ENCODE measurements at places on chromosomes 7 and 10.

- DNase-seq: no peak
Measured at GRCh38 chr7:149006345-149006725, 22.0 kb downstream of the PDIA4 start.

DNA sequence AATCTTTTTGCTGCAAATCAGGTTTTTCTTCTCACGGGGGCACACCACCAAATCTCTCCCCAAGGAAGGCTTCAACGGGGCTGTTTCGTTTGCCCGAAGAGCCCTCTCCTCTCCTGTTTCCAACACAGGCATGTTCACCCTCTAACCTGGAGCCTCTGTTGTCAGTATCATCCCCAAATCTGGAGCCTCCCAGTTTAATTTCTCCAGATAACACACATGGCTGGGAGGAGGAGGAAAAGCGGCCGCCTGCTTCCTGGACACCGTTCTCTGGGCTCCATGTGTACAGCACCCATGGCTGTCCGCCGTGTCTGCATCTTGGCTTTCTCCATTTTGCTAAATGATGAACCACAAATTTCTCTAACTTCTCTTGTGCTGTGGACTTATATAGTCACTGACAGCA, 214.5 kb downstream of the DIP2C start:
- no peak for DNase-seq

GRCh38 chr10:102649797-102650654, 5.7 kb downstream of the TRIM8 start:
- no peak for DNase-seq

DNA sequence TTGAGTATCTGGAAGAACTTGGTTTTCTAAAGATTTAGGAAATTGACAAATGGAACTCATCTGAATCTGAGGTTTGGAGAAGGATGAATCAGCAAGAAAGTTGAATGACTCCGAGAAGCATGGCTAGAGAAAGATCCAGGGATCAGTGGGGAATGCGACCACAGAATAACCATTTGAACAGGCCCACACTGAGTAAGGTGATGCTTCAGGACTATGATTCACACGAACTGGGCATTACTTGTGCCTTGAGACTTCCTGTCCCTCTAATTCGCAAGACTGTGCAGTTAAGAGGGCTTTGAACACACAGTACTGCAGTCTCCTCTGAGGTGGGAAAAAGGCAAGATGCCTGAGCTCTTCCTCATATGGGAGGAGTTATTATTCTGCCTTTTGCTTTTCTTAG, 395.5 kb upstream of the POM121L12 start:
- peak; percentile 92 for DNase-seq

- no peak for DNase-seq
Measured at GRCh38 chr7:12759151-12759550, 71.7 kb downstream of the ARL4A start.

DNA sequence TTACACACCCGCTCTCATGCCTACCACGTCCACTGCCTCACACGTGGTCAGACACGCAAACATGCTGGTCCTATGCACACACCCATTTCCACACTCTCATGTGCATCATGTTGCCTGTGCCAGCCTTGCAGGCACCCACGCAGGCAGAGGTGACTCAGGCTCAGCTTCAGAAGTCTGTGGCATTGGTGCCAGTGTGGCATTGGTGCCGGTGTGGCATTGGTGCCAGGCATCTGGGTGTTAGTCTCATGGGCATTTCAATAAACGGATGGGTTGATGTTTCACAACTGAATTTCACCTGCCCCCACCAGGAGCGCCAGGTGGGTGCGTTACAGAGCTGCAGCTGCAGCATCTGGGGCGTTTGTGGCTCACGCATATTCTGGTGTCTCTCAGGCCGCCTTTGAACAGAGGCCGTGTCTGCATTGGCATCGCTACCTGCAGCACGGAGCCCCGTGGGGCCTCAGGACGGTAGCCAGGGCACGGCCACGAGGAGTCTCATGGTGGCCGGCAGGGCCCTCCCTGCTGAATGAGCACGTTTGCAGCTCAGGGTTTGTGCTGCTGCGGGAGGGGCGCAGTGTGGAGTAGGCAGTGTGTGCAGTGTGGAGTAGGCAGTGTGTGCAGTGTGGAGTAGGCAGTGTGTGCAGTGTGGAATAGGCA, 24.7 kb downstream of the KNDC1 start:
- no peak for DNase-seq

GRCh38 chr7:118053353-118053752, 130.6 kb upstream of the LSM8 start:
- DNase-seq: no peak

- no peak for DNase-seq
Measured at GRCh38 chr10:15363031-15363430, 8.1 kb downstream of the FAM171A1 start.

- DNase-seq: no peak
Measured at GRCh38 chr7:90270431-90271178, 25.6 kb downstream of the CFAP69 start.

GRCh38 chr7:94280851-94281250, 113.8 kb upstream of the COL1A2 start:
- DNase-seq: no peak

All from astrocyte (in vitro differentiated cells and primary cell).